Lower leg skin (tissue), 4 donors: ENCODE measurements at places on chromosomes 1 and 21. TPM values are rescaled to one million over a fixed set of nuclear protein-coding genes. Genes with fewer than 3 reads are reported as not detected.
A peak's percentile ranks its signal among the peaks of the same experiment; 100 is the strongest.

DNA sequence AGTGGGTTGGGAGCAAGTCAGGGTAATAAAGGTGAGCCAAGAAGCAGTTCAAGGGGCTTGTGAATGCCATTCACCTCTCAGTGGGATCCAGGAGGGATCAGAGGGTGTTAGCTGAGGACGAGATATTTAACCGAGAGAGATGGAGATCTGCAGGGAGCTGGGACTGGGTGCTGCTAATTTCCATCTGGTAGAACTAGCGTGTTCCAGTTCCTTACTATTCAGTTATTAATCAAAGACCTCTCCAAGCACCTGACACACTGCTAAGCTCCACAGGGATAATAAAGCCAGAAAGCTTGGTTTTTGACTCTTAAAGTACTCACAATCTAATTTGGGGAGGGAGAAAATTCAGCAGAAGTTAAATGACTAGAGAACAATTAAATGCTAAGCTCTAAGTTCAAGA is 57.7 kb downstream of the ALG14 start:
- DNase-seq = no peak

GRCh38 chr1:107990606-107991005 is 25.6 kb upstream of the VAV3 start:
- DNase-seq = no peak

DNA sequence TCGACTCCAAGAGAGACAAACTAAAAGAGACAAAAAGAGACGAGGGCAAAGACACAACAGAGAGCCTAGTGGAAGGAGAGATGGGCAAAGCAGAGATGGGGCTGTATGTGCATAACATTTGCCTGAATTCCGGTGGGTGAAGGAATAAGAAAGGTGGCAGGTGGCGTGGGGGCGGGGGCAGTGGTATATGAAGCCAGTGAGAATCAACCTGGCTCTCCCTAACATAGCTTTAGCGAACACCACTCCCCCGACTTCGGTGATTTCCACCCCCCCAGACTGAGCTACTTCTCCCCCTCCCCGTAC is 1.1 kb downstream of the INKA2 start:
- DNase-seq = no peak

GRCh38 chr1:193111641-193112090 is 6.5 kb upstream of the GLRX2 start:
- no peak for DNase-seq

DNA sequence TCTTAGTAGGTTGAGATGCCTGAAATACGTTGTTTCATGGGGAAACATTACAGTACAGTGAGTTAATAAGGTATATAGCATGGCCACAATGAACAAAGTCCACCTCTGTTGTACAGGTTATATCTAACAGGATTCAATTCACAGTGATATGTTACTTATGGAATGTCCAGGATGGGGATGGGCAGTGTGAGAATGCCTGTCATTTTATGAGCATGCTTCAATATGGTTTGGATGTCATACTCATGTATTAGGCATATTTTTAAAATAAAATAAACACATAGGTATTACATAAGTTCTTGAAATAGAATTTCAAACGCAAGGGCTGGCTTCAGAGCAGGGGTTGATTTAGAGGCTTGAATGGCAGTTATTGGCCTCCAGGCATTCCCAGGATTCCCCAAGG is 6.1 kb upstream of the PHLDA3 start:
- DNase-seq = no peak

DNA sequence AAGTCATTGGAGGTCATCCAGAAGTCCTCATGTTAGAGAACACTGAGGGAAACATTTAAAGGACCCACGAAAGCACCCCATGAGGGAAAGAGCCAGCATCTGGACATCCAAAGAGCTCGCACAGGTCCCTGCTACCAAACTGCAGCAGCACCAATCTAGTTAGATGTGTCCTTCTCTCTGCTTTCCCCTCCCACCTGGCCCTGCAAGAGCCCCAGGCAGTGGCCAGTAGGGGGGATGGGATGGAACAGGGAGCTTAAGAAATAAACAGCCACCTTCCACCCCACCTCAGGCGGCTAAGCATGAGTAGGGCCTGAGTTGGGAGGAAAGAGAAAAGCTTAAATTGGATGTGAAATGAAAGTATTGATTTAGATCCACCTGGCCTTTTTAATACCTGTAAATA is 175.9 kb upstream of the KCND3 start:
- DNase-seq = no peak

DNA sequence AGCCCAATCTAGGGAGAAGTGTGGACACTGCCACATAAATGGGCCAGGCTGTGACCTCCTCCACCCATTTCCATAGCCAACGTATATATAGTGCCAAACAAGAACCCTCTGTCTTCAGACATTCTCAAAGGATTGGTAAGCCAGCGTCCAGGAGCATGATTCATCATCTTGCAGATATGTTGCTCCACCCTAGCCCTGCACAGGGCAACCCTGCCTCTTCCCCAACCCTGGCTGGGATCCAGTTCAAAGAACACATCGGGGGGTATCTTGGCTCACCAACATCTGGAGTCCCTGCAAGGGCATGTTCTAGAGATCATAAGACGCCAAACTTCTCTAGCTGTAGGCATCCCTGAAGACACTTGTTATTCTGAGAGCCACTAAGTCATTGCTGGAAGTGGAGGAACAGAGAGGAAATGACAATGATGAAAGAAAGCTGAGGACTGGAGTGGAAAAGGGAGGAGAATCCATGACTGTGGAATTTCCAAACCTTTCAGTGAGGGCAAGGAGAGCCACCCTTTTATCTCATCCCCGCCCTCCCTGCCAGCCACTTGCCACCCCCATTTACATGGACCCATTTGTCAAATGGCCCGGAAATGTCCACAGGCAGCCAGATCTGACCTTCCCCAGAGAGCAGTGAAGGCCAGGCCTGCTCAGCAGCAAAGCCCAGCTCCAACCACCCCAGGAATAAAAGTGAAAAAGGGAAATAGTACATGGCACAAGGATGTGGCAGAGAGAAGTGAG is 144.1 kb upstream of the CTTNBP2NL start:
- DNase-seq = no peak

- peak; percentile 89 for DNase-seq
Observed at GRCh38 chr1:32900956-32901822, at the start of gene TMEM54. Gene TMEM54 (minus strand): TSS chr1:32901389. CDS start chr1:32901238, 151 bp downstream.

DNA sequence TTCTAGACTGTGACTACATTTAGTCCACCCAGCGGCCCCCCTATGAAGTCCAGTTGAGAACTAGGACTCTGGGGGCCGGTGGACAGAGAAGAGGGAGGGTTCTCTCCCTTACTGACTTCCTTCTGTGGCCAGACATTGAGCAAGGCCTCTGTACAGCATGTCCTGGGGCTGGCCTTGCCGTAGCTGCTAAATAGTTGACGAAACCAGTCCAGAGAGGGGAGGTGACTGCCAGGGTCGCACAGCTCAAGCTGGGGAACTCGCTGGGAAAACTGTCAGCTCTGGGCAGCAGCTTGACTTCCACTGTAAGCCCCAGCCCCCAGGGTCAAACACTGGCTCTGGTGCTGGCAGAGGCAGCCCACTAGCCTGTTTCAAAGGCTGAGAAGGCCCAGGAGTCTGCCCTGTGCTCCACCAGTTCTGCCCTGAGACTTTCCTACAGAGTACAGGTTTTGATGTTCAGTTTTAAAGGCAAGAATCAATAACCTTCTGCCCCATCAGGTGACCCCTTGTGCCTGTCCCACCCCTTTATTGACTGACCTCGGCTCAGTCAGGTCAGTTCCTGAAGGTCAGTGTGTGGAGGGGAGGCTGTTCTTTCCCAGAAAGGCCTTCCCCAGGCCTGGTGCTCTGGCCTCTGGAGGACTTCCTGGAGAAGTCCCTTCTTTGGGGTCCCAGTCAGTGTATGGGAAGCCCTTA is 14.1 kb downstream of the PCSK9 start:
- peak; percentile 68 for DNase-seq

DNA sequence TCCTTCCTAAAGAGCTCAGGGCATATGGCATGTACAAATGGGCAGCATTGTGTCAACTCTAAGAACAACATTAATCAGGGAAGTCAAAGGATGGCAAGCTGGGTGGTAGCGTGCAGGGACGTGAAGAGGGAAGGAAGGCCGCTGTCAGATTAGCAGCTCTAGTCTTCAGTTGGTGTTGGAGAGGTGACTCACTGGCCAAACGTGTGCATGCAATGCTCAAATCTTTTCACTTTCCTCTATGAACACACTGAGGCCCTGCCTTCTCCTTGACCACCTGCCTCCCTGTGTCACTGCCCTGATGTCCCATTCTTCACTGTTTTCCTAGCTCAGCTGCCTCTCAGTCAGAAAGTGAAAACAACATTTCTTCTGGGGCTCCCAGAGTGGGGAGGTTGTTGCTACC is 5.9 kb upstream of the PIGR start:
- DNase-seq = no peak

GRCh38 chr1:98325646-98326440 is 335.7 kb upstream of the SNX7 start:
- peak; percentile 95 for DNase-seq

- no peak for DNase-seq
Observed at GRCh38 chr1:107486349-107486748, 345.5 kb downstream of the NTNG1 start.

DNA sequence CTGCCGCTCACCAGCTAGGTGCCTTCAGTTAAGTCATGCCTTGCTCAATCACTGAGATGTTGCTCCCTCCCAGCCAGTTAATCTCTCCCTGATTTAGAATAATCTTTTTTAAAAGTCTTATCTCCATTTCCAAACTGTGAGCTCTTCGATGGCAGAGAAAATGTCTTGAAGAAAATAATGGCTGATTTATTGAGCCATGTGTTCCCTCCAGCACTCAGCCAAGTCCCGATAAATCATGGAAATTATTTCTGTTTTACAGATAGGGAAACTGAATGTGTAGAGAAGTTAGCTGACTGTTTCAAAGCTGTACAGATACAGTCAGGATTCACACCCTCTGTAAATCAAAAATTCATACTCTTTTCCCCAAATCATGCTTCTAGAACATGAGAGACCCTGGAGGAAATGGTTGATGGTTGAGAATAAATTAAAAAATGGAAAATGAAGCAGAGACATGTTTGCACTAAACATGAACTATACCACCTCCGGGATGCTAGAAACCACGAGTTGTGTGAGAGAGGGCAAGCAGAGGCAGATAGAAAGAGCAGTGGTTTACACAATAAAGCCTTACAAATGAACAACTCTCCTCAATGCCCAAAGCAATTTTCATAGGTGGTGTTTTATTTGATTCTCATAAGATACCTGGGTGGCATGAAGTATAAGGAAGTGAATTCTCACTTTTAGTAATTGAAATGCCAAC is 376.4 kb downstream of the PLPP3 start:
- no peak for DNase-seq

GRCh38 chr1:74193908-74194307 is 4.1 kb downstream of the LRRIQ3 start:
- no peak for DNase-seq

DNA sequence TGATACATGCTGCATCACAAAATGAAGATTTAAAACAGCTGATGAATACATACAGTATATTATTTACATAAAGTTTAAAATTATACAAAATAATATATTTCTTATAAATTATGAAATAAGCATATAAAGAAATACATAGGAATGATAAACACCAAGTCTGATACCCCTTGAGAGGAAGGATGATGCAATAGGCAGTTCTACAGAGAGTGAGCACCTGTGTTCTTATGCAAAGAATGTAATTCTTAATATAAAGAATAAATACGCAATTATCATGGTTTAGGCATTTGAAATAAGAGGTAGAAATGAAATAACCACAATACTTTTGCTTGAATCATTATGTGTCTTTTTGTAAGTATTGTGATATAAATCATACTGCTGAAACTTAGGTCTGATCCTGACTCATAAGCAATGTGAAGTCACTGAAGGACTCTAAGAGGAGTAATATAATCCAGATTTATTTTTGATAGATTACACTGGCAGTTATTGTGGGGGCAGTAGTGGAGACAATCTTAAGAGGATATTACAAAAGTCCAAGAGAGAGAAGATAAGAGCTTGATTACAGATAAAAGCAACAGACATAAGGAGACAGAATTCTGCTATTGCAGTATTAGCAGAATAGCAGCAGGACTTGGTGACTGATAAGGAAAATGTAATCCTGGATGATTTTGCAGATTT is 39.0 kb downstream of the TTLL7 start:
- no peak for DNase-seq

GRCh38 chr1:39653546-39654031 is 14.1 kb upstream of the HEYL start:
- peak; percentile 78 for DNase-seq

GRCh38 chr21:17495680-17496079 is 17.2 kb upstream of the CXADR start:
- no peak for DNase-seq

GRCh38 chr21:17829472-17829871 is 10.3 kb upstream of the C21orf91 start:
- no peak for DNase-seq

OR2M7 gene
- not detected for total RNA-seq

SPATA17 gene
- total RNA-seq = 0.06 TPM

C1orf105 gene
- 3.0 TPM for total RNA-seq

ETV3L gene
- not detected for total RNA-seq

APOBEC4 gene
- total RNA-seq = not detected

ADAMTS1 gene
- 53.2 TPM for total RNA-seq

LRRC39 gene
- total RNA-seq = not detected

AADACL4 gene
- total RNA-seq = not detected

SRRM1 gene
- total RNA-seq = 118 TPM

PLA2G2A gene
- 6.0 TPM for total RNA-seq

SPRR1B gene
- 213 TPM for total RNA-seq

ARHGEF11 gene
- total RNA-seq = 26.8 TPM
